ENCODE measurements at places on chromosomes 4 and X.

DNA sequence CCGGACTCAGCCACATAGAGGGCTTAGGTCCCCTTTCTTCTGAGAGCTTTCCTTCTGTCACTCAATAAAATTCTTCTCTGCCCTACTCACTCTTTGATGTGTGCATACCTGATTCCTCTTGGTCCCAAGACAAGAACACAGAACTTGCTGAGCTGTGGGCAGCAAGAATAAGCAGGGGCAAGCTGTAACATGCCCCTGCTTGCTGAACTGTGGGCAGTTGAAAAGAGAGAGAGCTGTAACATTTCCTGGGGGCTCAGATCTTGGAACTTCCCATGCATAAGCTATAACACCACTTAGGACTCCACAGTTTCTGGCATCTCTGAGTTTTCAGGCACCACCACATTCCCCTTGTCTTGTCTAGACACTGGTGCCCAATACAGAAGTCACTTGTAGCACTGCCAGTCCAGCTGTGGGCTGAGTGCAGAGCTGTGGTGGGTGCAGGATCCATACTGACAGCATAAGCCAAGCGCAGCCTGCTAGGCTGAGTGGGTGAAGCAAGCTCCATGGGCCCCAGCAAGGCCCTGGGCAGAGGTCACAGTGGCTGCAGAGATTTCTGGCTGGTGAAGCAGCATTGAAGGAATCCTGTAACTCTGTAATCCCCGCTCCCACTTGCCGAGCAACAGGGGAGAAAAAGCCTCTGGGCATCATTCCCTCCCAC lies 241.2 kb downstream of the PCDH10 start:
- DNase-seq, result no peak

- no peak for DNase-seq
These were observed 586.9 kb upstream of the NR3C2 start for GRCh38 chr4:149029056-149029651.

GRCh38 chrX:63658920-63659319 lies 126.1 kb downstream of the ARHGEF9 start:
- no peak for DNase-seq

- no peak for DNase-seq
These were observed 146.3 kb downstream of the GRIA3 start for GRCh38 chrX:123330229-123330942.

- DNase-seq, result no peak
These were observed 15.6 kb downstream of the RASL11B start for GRCh38 chr4:52877694-52878093.

- DNase-seq, result no peak
These were observed 171.6 kb downstream of the NR3C2 start for GRCh38 chr4:148270630-148271029.

- DNase-seq, result no peak
These were observed 1.8 kb downstream of the ACOX3 start for GRCh38 chr4:8438743-8439142.

- DNase-seq, result no peak
These were observed 50.3 kb downstream of the MED28 start for GRCh38 chr4:17664755-17665154.

- DNase-seq, result no peak
These were observed 11.3 kb downstream of the TIMP1 start for GRCh38 chrX:47593522-47593921.

GRCh38 chr4:187286525-187286924 lies 562.9 kb upstream of the FAT1 start:
- no peak for DNase-seq

GRCh38 chr4:82584931-82585330 lies 23.1 kb upstream of the TMEM150C start:
- DNase-seq, result no peak

- DNase-seq, result no peak
These were observed 671.9 kb downstream of the TRIML1 start for GRCh38 chr4:188811121-188811520.

DNA sequence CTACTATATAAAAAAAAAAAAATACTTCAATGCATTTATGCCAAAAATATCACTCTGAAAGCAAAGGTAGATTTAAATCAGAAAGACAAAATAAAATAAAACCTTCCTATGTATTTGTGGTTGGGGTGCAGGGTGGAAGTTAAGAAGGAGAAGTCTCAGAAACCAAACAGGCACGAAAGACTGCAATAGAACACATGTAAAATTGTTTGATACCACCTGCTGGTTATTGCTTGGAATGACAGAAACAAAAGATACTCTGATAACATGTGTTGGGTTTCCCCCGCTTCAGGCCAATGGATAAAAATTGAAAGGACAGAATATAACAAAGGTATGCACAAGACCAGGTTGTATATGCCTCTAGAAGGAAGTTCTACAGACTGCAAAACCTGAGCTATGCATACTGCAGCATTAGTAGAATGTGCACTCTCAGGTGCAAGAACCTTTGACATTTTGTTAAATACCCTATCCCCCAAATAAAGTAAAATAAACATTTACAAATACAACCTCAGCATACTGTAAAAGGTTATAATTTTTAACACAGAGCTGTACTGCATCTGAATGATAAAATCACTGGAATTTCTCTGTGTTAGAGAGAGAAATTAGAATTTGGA lies 118.8 kb downstream of the GABRA2 start:
- DNase-seq, result peak; percentile 6

GRCh38 chrX:49282647-49283011 lies 13.0 kb downstream of the PPP1R3F start:
- no peak for DNase-seq

DNA sequence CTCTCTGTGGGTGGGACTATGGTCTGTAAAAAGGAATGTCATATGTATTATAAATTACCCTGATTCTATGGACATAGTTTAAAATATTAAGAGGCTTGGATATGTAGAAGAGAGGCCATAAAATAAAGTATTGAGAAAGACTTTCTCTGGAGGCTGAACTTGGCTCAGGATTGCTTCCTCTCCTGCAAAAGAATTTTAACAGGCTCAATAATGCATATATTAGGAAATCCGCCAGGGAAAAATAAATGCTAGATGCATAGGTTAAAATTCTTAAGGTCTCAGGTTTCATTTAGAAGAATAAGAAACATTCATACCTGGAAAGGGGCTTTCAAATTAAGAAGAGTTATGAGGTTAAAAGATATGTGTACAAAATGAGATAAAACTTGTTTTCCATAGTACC lies 424.3 kb downstream of the ARAP2 start:
- no peak for DNase-seq

DNA sequence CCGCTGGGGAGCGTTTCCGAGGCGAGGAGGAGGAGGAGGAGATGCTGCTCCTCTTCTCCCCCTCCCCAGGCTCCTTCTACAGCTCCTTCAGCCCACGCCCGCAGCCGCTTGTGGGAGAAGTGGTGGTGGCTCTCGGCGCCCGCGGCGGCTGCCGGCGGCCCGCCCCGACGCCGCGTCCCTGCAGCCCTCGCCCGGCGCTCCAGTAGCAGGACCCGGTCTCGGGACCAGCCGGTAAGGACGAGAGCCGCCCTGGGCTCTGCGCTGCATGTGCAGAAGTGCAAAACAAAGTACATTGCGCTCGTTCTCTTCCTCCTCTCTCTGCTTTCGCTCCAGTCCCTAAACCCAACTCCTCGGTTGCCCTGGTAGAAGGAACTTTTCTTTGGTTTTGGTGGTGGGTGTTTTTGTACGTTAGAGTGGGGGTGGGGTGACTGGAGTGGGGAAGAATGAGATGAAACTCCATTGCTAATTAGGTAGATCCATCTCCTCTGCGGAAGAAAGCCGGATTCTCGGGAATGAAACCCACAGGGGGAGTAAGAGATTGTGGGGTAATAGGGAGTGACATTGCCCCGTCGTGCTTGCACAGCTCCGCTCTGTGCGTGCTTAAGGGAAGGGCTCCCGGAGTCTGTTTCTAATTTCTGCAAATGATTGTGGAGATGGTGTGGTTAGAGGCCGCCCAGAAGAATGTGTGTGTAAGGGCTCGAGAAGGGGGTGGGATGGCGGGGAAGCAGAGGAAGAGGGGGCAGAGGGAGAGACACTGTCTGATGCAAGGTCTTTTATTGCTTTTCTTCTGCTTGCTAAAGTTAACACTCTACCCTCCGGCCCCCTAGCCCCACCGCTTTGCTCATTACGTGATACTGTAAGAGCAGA lies 677 bp downstream of the PTPN13 start:
- DNase-seq, result no peak

- DNase-seq, result no peak
These were observed 541.4 kb upstream of the BOD1L1 start for GRCh38 chr4:14168919-14169318.

- DNase-seq, result no peak
These were observed 125.8 kb downstream of the SMIM20 start for GRCh38 chr4:26039639-26040359.

DNA sequence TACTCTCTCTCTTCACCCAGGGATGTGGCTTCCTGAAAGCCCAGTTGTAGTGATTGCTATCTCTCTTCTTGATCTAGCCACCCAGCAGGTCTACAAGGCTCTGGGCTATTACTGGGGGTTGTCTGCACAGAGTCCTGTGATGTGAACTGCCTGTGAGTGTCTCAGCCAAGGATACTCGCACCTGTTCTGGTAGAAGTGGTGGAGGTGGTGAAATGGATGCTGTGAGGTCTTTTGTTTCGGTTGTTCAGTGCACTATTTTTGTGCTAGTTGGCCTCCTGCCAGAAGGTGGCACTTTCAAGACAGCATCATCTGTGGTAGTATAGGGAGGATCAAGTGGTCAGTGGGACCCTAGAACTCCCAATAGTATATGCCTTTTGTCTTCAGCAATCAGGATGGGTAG lies 268.0 kb downstream of the GABRG1 start:
- DNase-seq, result no peak

- DNase-seq, result no peak
These were observed 16.0 kb downstream of the CLDN22 start for GRCh38 chr4:183304067-183304466.

GRCh38 chr4:116489739-116490138 lies 595.6 kb downstream of the TRAM1L1 start:
- DNase-seq, result no peak

DNA sequence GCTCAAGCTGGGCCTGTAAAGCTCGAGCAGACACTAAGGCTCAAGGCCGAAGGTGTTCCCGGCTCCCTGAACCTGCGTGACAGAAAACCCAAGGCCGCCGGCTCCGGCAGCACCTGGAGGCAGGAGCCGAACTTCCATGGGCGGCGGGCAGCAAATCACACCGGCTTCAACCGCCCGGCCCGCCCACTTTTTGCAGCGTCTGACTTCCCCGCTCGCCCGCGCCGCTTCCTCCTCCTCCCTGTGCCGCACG lies 940 bp upstream of the NSD2 start:
- DNase-seq, result peak; percentile 72

DNA sequence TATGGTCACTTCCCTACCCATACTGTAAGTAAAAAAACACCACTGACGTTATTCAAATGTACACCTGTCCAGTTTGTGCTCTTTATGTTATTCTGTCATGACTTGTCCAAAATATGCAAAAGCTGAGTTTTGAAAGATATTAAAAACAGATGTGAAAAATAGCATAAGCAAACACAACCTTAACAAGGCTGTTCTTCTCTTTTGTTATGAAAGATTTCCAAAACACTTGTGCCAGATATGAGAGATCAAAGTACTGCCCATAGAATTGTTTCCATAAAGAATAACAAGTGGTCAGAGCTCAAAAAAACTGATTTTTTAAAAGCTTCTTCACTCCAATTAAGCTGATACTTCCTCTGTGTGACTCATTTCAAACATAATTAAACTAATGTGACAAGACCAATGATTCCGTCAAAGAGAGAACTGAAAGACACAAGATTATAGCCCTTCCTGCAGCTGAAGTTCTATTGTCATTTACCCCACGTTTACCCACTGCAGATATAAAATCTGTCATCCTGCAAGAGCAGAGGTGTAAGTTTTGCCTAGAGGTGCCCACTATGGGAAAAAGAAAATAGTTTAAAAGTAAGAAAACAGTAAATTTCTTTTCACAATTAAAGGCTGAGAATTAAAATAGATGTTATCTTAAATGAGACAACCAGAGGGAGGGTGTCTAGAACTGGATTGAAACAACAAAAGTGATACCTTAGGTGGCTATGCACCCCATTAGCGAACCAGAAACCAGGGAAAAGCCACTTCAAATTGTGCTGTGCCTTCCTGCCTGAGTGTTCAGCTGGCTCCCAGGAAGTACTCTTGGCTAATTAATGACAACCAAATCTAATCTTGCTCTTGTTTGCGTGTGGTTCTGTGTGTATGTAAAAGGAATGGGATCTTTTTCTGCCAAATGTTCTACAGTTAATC lies 30.1 kb downstream of the RASSF6 start:
- DNase-seq, result no peak

DNA sequence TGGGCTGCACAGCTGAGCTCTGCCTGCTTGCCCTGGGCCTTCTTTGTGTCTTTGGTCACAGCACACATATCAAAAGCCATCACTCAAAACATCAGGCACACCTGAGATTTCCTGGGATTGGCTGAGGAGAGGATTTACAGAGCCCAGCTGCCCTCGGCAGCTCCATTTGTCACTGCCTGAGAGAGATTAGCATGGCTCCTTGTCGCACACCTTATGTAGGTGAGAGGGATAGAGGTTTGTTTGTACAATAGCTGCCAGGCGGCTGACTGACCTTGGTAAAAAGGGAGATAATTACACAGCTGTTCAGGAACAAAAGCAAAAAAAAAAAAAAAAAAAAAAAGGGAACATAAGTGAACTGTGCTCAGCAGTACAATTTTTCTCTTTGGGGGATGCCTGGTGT lies 63.2 kb downstream of the MGST2 start:
- no peak for DNase-seq

- no peak for DNase-seq
These were observed 109.5 kb downstream of the CPZ start for GRCh38 chr4:8702020-8702495.

DNA sequence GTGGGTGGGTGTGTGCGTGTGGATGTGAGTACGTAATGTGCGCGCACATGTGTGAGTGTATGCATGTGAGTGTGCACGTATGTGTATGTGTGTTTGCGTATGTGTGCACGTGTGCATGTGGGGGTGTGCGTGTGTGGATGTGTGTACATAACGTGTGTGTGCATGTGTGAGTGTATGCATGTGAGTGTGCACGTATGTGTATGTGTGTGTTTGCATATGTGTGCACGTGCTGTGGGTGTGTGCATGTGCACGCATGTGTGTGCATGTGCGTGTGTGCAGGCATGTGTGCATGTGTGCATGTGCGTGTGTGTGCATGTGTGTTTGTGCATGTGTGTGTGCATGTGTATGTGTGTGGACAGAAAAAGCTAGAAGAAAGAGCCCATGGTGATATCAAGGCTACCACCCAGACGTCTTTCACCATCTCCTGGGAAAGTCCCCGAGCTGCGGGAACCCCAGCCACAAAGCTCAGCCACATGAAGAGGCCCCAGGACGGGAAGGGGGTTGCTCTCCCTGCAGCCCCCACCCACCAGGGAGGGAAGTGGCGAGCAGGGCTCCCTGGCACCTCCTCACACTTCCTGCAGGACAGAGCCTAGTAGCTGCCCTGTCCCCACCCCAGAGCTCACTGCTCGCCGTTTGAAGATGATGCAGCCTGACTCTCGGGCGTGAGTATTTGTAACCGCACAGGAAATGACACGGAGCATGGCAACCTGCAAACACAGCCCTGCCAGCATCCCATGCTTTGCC lies 108.3 kb downstream of the DCTD start:
- no peak for DNase-seq

DNA sequence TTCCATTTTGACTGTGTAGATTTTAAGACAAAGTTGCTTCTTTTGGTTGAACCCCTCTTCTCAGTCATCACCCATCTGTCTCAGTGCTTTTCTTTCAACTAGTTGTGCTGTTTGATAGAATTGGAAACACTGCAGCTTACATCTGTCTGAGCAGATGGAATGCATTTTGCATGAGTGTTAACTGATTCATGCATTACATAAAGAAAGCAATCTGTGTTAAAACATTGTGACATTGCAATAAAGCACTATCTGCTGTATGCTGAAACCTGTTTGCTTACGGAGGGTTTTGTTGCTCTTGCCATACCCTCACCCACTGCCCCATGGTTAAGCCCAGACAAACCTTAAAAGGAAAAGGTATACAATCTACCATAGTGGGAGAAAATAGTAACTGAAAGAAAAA lies 47.4 kb downstream of the NRK start:
- no peak for DNase-seq
